ENCODE measurements at places on chromosomes 13 and 19. TPM values are rescaled to one million over a fixed set of nuclear protein-coding genes. Genes with fewer than 3 reads are reported as not detected.

GRCh38 chr19:1254530-1255185 lies 6.3 kb downstream of the MIDN start:
- peaks cover 68% of the 10 kb centered on the region for H3K36me3 ChIP-seq
- no peak overlapping the region for H3K27ac ChIP-seq
- H3K4me3 ChIP-seq, result no peak overlapping the region
- DNase-seq, result no peak
- H3K27me3 ChIP-seq, result no peaks in the 10 kb centered on the region

MISP3 gene
- total RNA-seq, result 0.72 TPM

TSHZ3 gene
- 3.2 TPM for total RNA-seq

- no peak overlapping the region for H3K4me3 ChIP-seq
- H3K4me1 ChIP-seq, result no peaks in the 10 kb centered on the region
- H3K27ac ChIP-seq, result no peak overlapping the region
- no peak for DNase-seq
These were observed 12.8 kb upstream of the ADGRL1 start for GRCh38 chr19:14218620-14219330.
